ENCODE measurements at places on chromosomes 3 and 15.

- peak; percentile 91 for DNase-seq
Measured at GRCh38 chr15:40320931-40321371, 2.5 kb upstream of the INAFM2 start.

- DNase-seq: peak; percentile 5
Measured at GRCh38 chr3:104598848-104599511, 767.7 kb upstream of the ALCAM start.

- peak; percentile 6 for DNase-seq
Measured at GRCh38 chr3:163632722-163633121, 1445.6 kb downstream of the SI start.

DNA sequence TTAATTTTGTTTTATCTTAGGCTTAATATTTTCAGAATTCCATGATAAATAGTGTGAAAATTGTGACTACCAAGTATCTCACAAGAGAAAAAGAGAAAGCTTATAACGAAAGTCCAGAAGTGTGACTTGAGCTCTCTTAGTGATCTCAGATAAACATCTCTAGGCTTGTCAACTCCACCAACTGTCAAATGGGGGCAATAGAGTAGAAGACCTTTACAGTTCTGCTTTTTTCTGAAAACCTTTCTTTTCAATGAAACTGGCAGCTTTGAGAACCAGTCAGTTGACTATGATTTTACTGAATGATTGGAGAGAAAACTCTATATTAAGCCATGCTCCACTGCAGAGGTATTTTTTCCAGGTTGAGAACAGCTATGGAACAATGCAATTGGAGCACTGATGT is 119.2 kb upstream of the TP63 start:
- no peak for DNase-seq

DNA sequence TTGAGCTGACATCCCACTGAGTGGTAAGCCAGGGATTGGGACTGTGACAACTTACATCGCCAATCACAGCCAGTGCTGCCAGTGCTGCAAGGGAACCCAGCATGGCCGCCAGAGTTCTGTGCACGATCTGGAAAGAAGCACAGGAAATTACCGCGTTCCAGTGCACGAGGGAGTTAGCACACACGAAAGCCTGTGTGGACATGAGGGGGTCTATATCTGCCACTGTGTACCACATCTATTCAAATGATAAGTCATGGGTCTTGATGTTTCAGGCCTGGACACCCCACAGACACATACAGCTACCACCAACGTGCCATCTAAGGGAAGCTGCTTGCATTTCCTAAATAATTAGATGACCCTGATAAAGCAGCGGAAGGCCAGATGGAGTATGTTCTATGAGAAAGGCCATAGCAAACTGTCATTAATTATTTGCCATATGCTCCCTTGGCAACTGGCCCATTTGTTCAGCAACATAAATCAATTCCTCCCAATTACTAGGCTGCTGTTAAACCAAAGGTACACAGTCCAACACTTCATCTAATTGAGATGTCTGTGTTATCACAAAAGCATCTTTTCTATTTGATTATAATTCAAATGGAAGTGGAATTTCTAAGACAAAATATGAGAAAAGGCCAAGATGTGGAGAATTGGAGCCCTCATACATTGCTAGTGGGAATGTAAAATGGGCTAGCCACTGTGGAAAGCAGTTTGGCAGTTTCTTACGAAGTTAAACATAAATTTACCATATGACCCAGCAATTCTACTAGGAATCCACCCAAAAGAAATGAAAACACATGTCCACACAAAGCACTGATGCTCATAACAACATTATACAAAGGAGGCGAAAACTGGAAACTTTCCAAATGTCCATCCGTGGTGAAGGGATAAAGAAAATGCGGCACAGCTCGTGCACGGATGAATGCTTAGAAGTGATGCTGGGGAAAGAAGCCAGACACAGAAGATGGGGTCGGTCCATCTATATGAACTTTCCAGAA is 108.3 kb downstream of the OCA2 start:
- peak; percentile 94 for DNase-seq

DNA sequence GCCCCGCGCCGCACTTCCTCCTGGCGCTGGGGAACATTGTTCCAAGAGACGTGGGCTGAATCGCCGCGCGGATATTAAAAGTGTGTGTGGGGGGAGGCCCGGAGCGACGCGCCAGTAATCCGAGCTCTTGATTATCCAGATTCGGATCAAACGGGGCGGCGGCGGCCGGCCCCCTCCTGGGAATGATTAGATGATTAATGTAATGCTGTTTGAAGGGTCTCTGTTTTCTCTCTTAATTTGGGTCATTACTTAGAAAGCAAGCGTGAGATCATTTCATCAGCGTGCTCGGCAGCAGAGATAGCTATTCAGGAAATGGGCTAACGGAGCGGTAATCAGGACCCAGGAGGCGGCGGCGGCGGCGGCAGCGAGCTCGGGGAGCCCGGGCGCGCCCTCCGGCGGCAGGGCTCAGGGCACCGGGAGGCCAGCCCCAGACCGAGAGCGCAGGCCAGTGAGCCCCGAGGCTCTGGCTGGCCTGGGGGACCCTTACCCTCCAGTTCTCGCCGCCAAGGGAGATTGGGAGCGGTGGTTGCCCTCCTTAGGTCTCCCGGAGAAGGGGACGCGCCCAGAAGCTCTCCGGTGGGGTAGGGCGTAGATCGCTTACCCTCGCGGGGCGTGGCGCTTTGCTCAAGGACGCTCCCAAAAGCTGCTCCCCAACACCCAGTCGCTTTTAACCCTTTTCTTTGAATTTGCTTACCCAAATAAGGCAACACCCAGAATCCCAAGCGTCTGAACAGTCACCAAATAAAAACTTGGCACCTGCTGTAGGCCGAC is 4.5 kb downstream of the FEZF2 start:
- peak; percentile 75 for DNase-seq

GRCh38 chr3:152857082-152857481 is 22.2 kb downstream of the P2RY1 start:
- DNase-seq: no peak

GRCh38 chr3:40695848-40696247 is 171.1 kb downstream of the ZNF621 start:
- no peak for DNase-seq

GRCh38 chr15:26697913-26698312 is 75.0 kb downstream of the GABRB3 start:
- DNase-seq: peak; percentile 70

DNA sequence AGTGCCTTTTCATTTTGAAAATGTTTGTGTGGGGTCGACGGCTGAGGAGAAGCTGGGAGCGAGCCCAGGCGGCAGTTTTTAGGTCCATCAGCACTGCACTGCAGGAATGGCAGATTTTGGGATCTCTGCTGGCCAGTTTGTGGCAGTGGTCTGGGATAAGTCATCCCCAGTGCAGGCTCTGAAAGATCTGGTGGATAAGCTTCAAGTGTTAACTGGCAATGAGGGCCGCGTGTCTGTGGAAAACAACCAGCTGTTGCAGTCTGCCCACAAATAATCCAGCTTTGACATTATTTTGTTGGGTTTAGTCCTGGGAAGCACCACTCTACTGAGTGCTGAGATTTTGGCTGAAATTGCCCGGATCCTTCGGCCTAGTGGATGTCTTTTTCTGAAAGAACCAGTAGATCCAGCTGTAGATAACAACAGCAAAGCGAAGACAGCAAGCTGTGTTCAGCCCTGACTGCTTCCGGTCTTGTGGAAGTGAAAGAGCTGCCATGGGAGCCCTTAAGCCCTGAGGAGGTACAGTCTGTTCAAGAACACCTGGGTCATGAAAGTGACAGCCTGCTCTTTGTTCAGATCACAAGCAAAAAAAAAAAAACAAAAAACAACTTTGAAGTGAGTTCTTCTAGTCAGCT is 13.1 kb upstream of the ANP32A start:
- peak; percentile 32 for DNase-seq

DNA sequence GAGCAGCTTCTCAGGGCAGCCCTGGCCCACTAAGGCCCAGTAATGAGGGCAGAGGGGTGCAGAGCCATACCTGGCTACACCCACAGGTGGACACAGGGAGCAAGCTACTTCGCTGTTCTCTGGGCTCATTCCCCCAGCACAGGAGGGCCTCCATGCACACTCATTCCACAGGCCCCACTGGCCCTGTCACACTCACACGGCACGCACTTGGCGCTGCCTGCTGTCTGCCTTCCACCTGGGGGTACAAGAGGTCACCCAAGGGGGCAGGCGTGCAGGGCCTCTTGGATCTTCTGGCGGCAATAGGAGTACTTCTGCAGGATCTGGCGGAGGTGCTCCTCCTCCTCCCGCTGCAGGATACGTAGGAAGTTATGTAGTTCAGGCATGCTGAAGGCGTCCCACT is 2.3 kb upstream of the TUSC2 start:
- no peak for DNase-seq

GRCh38 chr3:176814285-176814684 is 383.0 kb downstream of the TBL1XR1 start:
- DNase-seq: peak; percentile 78

DNA sequence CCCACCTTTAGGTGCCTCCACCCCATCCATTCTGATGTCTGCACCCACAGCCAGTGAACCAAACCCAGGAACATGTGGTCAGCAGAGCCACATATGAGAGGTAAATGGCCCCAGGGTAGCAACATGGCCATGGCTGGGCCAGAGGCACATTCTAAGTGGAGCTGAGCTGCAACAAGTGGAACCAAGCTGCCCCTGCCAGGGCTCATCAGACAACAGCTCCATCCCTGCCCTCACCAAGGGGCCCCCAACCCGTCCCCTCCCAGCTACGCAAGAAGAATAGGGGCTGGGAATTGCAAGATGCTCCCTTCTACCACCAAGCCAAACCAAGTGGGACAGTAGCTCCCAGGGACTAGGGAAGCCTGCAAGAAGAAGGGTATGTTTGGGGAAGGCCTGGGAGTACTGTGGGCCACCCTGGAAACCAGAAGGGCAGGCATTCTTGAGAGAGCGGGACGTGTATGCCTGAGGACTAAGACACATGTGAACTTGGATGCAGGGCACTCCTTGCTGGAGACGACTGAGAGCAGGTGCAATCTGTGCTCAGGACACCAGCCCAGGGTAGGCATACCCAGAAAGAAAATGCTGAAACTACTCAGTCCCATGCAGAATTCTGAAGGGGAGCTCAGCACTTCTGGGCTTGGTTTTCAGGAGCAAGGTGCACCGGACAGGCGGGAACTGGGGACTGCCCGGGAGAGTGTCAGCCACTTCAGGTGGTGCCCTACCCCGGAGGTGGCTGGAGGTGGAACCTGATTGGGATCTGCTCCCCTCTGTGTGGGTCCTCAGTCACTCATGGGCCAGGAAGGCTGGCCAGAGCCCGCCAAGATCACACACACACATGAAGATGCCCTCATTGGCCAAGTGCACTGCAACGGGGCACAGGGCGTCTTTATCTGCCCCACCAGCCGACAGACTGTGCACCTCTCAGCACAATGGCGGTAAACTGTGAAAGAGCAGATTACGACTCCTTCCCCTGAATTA is 9.5 kb downstream of the MYL3 start:
- DNase-seq: no peak

GRCh38 chr3:142929109-142929508 is 34.4 kb downstream of the PAQR9 start:
- peak; percentile 90 for DNase-seq

DNA sequence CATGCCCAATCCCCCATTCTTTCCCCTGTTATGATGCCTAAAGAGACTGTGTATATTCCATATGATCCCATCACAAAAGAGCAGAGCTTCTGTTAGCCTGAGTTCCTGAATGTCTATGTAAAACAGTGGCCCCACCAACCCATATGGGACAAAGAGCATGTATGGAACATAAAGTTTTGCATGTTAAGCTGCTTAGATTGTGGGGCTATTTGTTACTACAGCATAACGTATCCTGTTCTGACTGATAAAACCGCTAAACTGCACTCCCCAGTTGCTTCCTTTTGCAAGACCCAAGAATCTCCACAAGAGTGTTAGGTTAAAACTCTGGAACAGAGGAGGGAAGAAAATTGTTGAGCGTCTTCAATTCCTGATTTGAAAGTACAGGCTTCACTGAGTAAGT is 154.8 kb downstream of the ALDH1A2 start:
- no peak for DNase-seq

DNA sequence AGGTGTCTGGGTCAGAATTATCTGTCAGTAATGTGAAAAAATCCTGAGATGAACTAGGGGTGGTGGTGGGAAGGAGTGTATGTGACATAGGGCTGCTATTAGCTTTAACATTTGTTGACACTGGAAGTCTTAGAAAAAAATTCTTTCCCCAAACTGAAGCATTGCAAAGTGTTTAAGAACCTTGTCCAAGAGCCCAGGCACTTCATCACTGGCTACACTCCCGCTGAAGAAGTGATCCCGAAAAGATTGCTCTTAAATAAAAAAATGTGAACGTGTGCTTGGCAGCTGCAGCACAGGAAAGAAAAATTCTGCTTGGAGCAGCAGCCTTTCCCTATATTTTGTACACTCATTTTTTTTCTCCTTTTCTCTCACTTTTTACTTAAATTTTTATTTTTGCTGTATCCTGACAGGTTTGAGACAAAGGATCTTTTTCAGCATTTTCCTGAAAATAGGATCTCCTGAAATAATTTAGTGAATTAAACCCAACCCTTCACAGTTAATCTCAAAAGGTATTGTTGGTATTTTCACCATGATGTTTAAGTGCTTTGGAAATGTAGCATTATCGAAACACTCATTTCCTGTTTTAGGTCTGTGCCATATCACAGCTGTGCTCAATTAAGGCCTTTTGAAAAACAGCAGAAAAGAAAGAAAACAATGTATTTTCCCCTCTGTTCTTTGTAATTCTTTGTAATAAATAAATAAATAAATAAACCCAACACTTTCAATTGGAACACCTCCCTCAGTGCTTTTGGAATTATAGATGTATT is 477.6 kb downstream of the ZNF385D start:
- DNase-seq: no peak

DNA sequence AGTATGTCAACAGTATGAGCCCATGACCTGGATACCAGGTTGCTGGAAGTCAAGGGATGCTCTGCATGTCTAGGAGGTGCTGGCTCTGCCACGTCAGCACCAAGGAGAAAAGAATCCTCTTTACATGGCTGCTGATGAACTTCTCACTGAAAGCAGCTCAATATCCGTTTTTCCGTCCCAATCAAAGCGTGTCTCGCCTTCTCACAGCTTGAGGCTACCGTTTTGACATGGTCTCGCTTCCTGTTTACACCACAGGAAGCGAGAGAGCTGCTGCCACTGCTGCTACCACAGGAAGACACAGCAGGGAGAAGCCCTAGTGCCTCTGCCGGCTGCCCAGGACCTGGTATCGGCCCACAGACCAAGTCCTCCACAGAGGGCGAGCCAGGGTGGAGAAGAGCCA is 27.3 kb downstream of the STARD5 start:
- DNase-seq: no peak

DNA sequence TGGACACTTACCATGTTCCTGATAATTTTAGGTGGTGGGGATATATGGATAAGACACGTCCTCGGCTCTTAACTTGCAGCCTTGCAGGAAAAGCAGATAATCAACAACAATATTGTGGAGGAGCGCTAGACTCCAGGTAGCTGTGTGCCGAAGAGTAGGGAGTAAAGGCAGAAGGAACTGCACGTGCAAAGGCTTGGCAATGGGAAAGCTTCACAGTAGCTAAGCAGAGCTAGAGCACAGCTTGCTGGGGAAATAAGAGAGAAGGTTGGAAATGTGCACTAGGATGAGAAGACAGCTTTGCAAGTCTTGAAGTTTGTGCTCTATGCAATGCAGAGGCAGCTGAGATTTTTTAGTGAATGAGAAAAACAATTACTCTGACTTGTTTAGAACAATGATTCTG is 12.4 kb downstream of the PSMA4 start:
- no peak for DNase-seq

Measured in NCI-H82 (cell line).